ENCODE measurements at places on chromosomes 2 and 18.

GRCh38 chr2:235949567-235950472 lies 218.4 kb downstream of the GBX2 start:
- DNase-seq: no peak

- no peak for DNase-seq
Observed at GRCh38 chr2:4551691-4552474, 848.5 kb downstream of the DCDC2C start.

- no peak for DNase-seq
Observed at GRCh38 chr2:13000664-13001363, 284.1 kb downstream of the TRIB2 start.

GRCh38 chr18:22690556-22690955 lies 242.6 kb upstream of the RBBP8 start:
- DNase-seq: no peak

- no peak for DNase-seq
Observed at GRCh38 chr18:41326311-41326710, 628.7 kb upstream of the PIK3C3 start.

- DNase-seq: no peak
Observed at GRCh38 chr2:166344286-166345113, 31.2 kb downstream of the SCN9A start.

All from C1 segment of cervical spinal cord (tissue), 14 donors.